CD4-positive, alpha-beta memory T cell (primary cell): ENCODE measurements at places on chromosomes 4 and X.

DNA sequence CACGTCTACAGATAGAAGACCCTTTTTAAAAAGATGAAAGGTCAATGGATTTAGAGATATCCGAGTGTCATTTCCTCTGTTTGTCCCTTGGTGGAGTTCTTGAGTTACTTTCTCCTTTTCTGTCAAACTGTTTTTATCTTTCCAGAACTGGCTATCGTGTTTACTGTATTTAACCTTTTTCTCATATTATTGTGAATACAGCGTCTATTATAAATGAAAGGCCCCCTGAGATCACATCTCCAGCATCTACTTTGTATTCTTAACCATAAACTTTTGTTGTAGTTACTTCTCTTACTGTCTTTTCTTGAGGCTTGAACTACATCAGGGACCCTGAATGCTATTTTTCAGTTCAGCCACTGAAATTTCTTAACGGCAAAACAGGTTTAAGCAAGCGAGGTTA, 4.0 kb upstream of the PCDH7 start:
- H3K4me3 ChIP-seq = no peak overlapping the region
- peaks cover 3% of the 10 kb centered on the region for H3K27me3 ChIP-seq
- DNase-seq = no peak
- no peak overlapping the region for H3K27ac ChIP-seq

DNA sequence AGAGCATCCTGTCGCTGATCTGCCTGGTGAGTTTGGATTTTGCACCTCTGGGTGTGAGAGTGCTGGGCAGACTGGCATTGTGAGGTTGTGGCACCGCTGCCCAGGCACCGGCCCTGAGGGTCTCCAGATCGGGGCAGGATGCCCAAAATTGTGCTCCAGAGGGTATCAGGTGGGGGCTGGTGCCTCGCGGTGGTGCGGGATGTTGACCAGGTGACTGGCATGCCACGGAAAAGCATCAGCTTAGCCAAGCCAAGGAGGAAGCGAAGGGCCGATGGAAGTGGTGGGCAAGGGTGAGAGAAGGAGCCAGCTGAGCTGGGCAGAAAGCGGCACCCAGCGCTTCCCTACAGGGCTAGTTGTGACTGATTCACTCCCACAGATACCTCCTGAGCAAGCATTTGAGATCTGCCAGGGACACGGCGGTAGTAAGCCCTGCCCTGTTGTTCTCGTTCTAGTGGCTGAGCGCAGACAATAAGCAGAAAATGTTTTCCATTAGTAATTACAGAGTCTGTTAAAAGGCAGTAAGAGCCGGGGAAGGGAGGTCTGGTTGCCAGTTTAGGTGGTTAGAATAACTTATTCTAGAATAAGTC, 809 bp downstream of the ZFP92 start:
- H3K27ac ChIP-seq = no peak overlapping the region
- peaks cover 10% of the 10 kb centered on the region for H3K4me1 ChIP-seq
- H3K27me3 ChIP-seq = no peaks in the 10 kb centered on the region
- DNase-seq = no peak
- no peaks in the 10 kb centered on the region for H3K36me3 ChIP-seq

DNA sequence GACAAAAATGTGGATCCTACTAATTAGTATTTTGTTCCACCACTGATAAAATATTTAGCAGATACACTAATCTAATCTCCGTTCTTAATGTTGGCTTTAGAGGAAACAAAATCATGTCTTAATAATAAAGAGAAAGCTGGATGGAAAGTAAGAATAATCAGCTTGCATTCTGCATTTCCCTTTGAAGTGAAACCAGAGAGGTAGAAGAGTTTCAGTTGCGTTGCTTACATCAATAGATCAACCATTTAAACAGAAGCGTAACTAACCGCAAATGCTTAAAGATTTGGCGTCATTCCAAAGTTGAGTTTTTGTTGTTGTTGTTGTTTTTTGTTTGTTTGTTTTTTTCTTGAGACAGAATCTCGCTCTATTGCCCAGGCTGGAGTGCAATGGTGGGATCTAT, 168.9 kb downstream of the TRIML1 start:
- no peak overlapping the region for H3K4me3 ChIP-seq
- no peak overlapping the region for H3K27ac ChIP-seq
- no peaks in the 10 kb centered on the region for H3K36me3 ChIP-seq

GRCh38 chr4:53515076-53515475, 76.2 kb downstream of the LNX1 start:
- no peak overlapping the region for H3K4me3 ChIP-seq
- H3K27me3 ChIP-seq = no peaks in the 10 kb centered on the region
- H3K36me3 ChIP-seq = no peaks in the 10 kb centered on the region
- H3K27ac ChIP-seq = no peak overlapping the region
- no peaks in the 10 kb centered on the region for H3K4me1 ChIP-seq
- no peak for DNase-seq

DNA sequence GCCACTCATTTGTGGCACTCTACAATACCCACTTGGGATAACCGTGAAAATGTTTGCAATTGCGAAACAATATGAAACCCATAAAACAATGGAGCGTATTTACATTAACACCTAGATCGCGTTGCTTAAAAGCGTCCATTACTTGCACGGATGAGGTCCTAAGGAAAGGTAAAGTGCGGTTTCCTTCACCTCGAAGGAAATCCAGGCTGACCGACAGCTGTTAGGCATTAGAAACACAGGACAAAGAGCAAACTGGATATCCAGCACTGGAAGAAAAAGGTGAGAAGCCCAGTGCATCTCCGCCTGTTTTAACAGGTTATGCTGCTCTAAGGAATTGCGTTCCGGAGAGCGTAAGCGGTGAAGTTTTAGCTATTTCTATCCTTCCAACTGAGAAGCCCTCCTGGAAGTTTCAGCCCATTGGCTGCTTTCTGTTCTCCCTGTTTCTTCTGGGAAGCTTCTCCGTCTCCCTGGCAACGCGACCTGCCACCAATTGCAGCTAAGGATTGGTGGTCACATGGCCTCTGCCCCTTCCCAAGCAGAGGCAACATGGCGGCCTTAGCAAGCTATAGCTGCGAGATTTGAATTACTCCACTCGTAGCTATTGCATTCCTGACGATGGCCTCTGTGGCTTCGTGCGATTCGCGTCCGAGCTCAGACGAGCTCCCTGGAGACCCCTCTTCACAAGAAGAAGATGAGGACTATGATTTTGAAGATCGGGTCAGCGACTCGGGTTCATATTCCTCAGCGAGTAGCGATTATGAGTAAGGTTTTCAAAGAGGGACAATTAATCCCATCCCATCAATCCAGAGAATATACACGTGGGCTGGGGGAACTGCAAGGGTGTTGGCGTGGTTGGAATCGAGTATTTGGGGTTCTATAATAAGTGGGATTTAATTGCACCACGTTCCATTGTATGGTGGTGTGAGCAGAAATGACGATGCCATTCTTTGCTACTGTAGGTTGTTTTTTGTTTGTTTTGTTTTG, at the start of gene INTU:
Gene INTU (plus strand): TSS at position 538 of the 984 bp plus-strand sequence. CDS start 78 bp downstream, at position 616.
- H3K4me1 ChIP-seq = peaks cover 7% of the 10 kb centered on the region
- peak within 1 kb of the TSS; percentile 38 for H3K4me3 ChIP-seq
- no peaks in the 10 kb centered on the region for H3K36me3 ChIP-seq
- DNase-seq = no peak
- no peak within 1 kb of the TSS for H3K27ac ChIP-seq

DNA sequence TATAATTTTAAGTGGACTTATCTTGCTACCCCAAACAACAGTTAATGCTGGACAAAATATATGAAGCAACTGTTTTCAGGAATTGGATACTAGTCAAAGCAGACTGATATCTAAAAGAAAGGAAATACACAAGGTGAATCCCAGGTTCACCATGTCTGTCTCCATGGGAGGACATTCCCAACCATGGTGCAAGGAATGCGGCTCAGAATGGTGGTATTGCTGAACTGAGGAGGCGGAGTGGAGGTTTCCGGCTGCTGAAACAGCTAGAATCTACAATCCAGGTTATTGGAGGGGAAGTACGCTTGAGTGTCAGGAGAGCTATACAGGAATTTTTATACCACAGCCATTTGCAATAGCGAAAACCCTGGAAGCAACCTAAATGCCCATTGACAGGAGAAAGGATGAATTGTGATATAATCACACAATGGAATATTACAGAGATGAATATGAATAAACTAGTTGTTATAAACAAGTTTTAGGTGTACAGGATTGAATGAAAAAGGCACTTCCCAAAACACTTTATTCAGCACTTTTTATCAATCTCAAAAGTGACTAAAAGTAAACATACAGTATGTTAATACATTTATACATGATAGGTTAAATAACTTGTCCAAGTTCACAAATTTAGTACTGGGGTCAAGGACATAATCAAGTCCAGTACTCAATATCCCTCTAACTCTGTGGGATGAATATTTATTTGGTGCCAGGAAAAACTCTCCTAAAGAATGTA, 9.0 kb downstream of the HMGB2 start:
- no peak overlapping the region for H3K27ac ChIP-seq
- no peak overlapping the region for H3K4me3 ChIP-seq
- no peak for DNase-seq
- H3K27me3 ChIP-seq = no peaks in the 10 kb centered on the region
- no peaks in the 10 kb centered on the region for H3K36me3 ChIP-seq

DNA sequence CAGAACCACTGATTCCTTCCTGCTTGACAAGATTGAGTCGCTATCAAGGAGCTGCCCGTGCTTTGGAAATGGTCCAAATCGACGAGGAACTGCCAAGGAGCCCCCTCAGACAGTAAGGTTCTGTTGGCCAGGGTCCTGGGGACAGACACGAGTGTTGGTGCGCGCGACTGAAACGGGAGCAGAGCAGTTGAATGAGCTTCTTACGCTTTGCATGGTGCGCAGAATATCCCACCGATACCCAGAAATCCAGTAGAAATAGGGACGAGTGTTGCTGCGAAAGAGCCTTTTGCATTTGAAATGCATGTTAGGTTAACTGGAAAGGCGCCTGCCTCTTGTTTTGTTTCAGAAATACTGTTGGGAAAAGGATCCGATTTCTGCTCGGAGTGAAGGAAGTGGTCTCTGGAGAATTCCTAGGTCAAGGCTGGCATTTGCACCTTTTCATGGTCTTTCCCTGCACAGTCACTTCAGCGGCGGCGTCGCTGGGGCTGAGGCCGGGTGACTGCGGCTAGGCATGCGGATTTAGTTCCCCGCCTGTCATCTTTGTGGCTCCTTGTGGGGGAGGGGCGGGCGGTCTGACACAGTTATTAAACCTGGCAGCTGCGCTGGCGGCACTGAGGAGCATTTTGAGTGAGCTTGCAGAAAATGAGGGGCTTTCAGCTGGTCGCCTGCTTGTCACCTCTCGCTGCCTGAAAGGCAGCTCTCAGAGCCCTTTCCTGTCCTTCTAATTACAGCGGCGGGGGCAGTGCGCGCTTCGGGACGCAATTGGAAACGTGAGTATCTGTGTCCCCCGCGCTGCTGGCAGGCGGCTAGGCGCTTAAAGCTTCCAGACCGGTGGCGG, 51.5 kb upstream of the TRIM2 start:
- H3K4me3 ChIP-seq = peak overlapping the region; percentile 7
- DNase-seq = peak; percentile 62
- no peaks in the 10 kb centered on the region for H3K27me3 ChIP-seq
- peak overlapping the region; percentile 67 for H3K27ac ChIP-seq

- H3K4me1 ChIP-seq = no peaks in the 10 kb centered on the region
- no peaks in the 10 kb centered on the region for H3K27me3 ChIP-seq
- no peak for DNase-seq
Measured at GRCh38 chr4:30538794-30539193, 181.4 kb upstream of the PCDH7 start.

DNA sequence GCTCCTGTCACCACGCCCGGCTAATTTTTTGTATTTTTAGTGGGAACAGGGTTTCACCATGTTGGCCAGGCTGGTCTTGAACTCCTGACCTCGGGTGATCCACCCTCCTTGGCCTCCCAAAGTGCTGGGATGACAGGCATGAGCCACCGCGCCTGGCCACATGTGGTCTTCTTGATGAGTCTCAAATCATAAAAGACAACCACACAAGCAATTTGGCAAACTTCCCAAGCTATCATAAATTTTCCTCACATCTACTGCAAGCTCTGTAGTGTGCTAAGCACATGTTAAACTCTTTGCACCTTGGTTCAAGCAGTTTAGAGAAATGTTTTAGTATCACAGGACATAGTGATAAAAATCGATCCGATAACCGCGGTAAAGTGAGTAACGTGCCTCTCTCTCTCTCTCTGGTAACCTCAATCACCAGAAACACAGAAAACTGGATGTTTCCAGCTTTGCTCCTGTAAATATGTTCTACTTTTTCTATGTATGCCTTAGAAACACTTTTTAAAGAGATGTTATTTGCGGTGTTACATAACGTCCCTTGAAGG, 256.8 kb downstream of the DHRSX start:
- H3K27ac ChIP-seq = no peak overlapping the region
- no peaks in the 10 kb centered on the region for H3K4me1 ChIP-seq
- DNase-seq = no peak
- H3K36me3 ChIP-seq = no peaks in the 10 kb centered on the region
- no peaks in the 10 kb centered on the region for H3K27me3 ChIP-seq

GRCh38 chr4:183797445-183798300, 107.4 kb upstream of the STOX2 start:
- H3K27me3 ChIP-seq = peaks cover 17% of the 10 kb centered on the region
- H3K36me3 ChIP-seq = no peaks in the 10 kb centered on the region
- H3K4me1 ChIP-seq = peaks cover 12% of the 10 kb centered on the region
- no peak overlapping the region for H3K27ac ChIP-seq

- no peaks in the 10 kb centered on the region for H3K27me3 ChIP-seq
- H3K4me1 ChIP-seq = no peaks in the 10 kb centered on the region
- H3K27ac ChIP-seq = no peak overlapping the region
- H3K36me3 ChIP-seq = no peaks in the 10 kb centered on the region
Measured at GRCh38 chrX:131845201-131845600, 177.9 kb upstream of the STK26 start.

- H3K4me1 ChIP-seq = peaks cover 23% of the 10 kb centered on the region
- H3K27me3 ChIP-seq = no peaks in the 10 kb centered on the region
- DNase-seq = no peak
- H3K27ac ChIP-seq = no peak overlapping the region
Measured at GRCh38 chr4:88643932-88644331, 51.7 kb downstream of the HERC3 start.

GRCh38 chr4:132564920-132565319, 584.2 kb upstream of the PCDH10 start:
- H3K27ac ChIP-seq = no peak overlapping the region
- H3K27me3 ChIP-seq = no peaks in the 10 kb centered on the region
- no peaks in the 10 kb centered on the region for H3K4me1 ChIP-seq
- DNase-seq = no peak

GRCh38 chr4:130640592-130640991, 1544.6 kb downstream of the C4orf33 start:
- H3K27me3 ChIP-seq = no peaks in the 10 kb centered on the region
- H3K4me1 ChIP-seq = no peaks in the 10 kb centered on the region
- H3K36me3 ChIP-seq = no peaks in the 10 kb centered on the region
- no peak for DNase-seq

- H3K27me3 ChIP-seq = no peaks in the 10 kb centered on the region
- H3K36me3 ChIP-seq = no peaks in the 10 kb centered on the region
- DNase-seq = no peak
- H3K4me3 ChIP-seq = no peak overlapping the region
- H3K4me1 ChIP-seq = peaks cover 4% of the 10 kb centered on the region
Measured at GRCh38 chr4:153217440-153217839, 13.2 kb downstream of the TRIM2 start.

- no peak overlapping the region for H3K4me3 ChIP-seq
- no peaks in the 10 kb centered on the region for H3K27me3 ChIP-seq
- H3K4me1 ChIP-seq = peaks cover 28% of the 10 kb centered on the region
- no peak overlapping the region for H3K27ac ChIP-seq
- H3K36me3 ChIP-seq = no peaks in the 10 kb centered on the region
Measured at GRCh38 chr4:37673538-37674192, 12.5 kb downstream of the RELL1 start.

GRCh38 chrX:112108145-112108544, 25.6 kb upstream of the TRPC5 start:
- H3K27me3 ChIP-seq = no peaks in the 10 kb centered on the region
- no peak overlapping the region for H3K27ac ChIP-seq
- H3K4me1 ChIP-seq = no peaks in the 10 kb centered on the region
